ENCODE measurements at places on chromosomes 13 and 19.

DNA sequence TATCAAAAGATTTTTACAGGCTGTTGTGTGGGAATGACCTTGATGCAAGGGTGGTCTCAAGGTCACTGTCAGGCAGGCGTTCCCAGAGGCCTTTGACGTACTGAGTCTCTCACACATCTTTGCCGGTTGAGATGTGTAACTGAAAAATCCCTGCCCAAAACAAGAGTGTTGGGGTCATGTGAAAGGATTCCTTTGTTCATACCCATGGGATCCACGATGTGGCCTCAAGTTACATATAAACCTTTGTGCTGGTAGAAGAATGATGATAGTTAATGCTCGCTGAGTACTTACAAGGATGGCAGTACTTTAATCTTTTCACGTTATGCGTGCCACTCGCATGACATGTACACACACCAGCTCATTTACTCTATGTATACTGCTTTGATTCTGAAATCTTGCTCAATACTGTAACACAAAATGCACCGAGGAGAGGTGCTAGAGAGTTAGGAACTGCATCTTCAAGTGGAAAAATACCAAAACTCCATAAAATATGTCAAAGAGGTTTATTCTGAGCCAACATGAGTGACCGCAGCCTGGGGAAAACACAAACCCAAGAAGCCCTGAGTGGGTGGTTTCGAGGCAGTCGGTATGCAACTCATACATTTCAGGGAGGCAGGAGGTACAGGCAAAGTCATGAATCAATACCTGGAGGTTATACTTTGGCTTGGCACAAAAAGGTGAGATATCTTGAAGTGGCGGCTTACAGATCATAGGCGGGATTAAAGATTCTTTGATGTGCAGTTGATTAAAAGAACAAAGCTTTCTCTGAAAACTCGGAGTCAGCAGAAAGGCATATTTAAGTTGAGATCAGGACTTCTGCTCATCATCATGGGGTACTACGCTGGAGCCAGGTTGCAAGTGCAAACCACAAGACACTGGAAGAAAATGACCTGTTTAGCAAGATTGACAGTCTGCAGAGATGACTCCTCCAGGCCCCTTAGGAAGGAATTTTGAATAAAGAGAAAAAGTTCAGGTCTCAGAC, 87.4 kb upstream of the ARHGEF7 start:
- no peak for DNase-seq

- no peak for DNase-seq
Measured at GRCh38 chr13:29977476-29978120, 127.2 kb upstream of the UBL3 start.

GRCh38 chr13:103100830-103101229, 34.6 kb upstream of the SLC10A2 start:
- DNase-seq = no peak

- DNase-seq = no peak
Measured at GRCh38 chr13:94546061-94546839, 49.7 kb downstream of the TGDS start.

GRCh38 chr13:79226938-79227337, 179.1 kb downstream of the RBM26 start:
- DNase-seq = no peak

- DNase-seq = no peak
Measured at GRCh38 chr13:53254500-53254899, 225.9 kb downstream of the OLFM4 start.

- no peak for DNase-seq
Measured at GRCh38 chr13:42751693-42752092, 29.7 kb upstream of the FAM216B start.

DNA sequence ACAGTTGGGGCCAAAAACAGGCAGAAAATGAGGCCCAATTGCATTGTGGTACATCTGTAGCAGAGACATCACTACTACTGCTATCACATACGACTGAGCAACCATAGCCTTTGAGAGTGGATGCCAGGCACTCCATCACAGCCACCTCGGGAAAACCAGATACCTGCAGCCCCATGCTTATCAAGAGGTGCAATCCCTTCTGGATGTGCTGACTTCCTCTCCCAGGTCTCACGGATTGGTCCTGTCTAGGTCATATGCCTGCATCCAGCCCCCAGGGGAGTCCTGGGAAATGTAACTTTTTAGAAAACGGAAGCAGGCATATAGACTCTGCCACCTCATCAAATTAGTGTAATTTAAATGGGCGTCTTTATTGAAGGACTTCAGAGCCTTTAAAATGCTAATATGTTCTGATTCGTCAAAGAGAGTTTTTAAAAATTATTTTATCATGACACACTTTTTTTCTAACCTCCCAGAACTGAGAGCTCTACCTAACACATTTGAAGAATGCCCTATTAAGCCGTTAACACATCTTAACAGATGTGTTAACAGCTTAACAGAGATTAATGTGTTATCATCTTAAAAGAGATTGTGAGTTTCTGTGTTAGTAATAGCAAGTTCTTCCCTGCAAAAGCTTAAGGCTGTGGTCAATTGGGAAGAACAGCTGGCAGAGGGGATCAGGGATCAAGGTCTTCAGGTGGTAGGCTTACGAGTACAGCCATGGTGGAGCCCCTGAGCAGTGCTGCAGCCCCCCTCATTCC, 63.9 kb downstream of the DLEU7 start:
- no peak for DNase-seq

DNA sequence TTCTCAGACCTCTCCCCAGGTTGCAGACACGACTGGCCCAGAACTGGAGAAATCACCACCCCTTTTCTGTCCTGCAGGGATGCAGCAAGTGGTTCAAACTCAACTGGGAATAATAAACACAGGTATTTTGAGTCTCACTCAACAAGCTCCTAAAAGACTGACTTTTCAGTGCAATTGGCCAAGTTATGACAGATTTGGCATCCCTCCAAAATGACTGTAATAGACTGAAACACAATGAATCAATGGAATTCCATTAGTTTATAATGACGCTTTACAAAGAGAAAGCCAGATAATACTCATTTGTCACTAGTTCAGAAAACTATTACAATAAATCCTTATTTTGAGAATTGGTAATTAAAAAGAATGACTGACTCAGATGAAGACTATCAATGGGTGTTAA, 38.1 kb downstream of the MIPEP start:
- DNase-seq = no peak

DNA sequence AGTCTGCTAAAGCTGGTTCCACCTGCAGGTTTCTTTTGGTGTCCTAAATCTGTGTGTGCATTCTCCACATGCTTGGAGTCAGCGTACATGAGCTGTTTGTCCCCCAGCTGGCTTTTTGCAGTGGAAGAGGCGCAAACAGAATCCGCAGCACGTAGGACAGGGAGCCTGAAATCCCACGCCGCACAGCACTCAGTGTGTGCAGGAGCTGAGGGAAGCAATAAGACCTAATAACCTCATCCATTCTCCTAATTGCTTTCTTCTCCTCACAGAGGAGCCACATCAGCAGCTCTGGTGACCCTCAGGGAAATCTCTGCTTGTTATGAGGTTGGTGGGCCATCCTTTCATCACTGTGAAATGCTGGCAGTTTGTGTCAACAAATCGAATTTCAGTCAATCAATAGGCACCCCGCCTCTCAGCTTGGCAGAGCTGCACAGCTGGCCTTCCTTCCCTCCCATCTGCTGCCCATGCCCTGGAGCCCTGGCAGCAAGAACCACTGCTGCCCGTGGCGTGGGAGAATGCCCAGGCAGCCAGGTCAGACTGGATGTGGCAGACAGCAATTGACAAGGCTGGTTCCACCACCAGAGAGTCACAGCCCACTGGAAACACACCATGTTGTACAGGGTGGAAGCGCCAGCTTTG, 136.7 kb downstream of the ZDHHC20 start:
- DNase-seq = no peak

- no peak for DNase-seq
Measured at GRCh38 chr19:18435178-18435841, 2.6 kb downstream of the ISYNA1 start.

- no peak for DNase-seq
Measured at GRCh38 chr13:106867249-106867648, 299.3 kb upstream of the ARGLU1 start.

DNA sequence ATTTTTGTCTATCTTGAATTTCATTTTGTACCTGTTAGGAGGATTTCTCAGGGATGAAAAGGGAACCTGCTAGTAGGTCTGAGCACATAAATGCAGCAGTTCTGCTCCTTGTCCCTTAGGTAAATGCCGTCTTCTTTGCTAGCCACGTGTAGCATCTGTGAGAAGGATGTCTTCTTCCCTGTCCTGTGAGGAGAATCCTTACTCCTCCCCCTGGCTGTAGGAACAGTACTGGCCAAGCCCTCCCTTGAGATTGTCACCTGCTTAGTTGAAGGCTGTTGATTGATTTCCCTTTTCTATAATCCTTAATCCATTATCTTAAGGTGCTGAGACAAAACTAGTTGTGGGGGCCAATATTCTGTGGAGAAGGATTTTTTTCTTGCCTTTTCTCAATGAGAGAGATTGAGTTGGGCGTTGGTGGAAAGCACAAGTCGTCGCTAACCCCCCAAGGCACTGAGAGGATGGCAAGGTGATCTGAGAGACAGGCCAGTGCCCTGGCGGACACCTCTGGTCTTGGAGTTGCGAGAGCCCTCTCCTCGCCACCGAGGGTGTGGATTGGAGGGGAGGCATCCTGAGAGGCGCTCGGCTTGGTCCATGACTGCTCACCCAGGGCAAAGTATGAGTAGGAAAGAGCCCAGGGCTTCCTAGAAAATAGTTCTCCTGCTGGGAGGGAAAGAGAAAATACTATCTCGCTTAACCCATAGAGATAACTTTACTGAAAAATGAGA, 216.7 kb downstream of the ATP8A2 start:
- no peak for DNase-seq

DNA sequence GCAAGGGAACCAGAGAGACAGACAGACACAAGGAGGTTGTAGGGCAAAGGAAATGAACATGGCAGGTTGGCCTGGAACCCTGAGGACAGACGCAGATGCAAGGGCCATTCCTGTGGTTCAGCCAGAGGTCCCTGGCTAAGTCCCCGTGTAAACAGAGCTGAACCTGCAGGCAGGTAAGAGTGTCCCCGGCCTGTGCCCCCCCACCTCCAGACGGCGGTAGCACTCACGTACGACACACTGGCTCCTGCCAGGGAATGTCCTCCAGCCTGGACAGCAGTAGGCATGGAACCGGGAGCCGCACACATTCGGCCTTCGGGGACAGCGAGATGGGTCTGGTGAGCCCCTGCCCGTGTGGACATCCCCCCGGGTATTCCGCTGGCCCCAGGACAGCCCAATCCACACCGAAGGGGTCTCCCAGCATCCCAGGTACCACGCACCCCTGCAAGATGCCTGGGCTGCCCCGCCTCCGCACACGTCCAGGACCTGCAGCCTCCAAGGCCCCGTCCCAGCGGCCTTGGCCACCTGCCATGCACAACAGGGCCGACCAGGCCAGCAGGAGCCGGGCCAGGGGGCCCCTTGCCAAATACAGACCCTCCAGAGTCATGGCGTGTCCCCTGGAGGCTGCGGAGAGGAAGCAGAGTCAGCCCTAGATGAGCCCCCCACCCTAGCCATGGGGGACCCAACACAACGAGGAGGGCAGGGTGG, 2.4 kb downstream of the FBN3 start:
- DNase-seq = no peak

- no peak for DNase-seq
Measured at GRCh38 chr13:112894423-112894672, 74.7 kb upstream of the MCF2L start.

- no peak for DNase-seq
Measured at GRCh38 chr13:20192836-20193161, at the start of gene GJB2. GJB2 (minus strand) TSS chr13:20192938; CDS start chr13:20189581, 3,357 bp downstream.

- no peak for DNase-seq
Measured at GRCh38 chr13:51719394-51719793, 84.6 kb downstream of the DHRS12 start.

- DNase-seq = no peak
Measured at GRCh38 chr19:42024622-42025111, 30.6 kb upstream of the ATP1A3 start.

- no peak for DNase-seq
Measured at GRCh38 chr13:99307247-99307646, at the start of gene GPR183. GPR183 (minus strand) TSS chr13:99307399; CDS start chr13:99296145, 11,254 bp downstream.

- DNase-seq = peak; percentile 28
Measured at GRCh38 chr13:107650081-107650701, 565.1 kb downstream of the LIG4 start.

DNA sequence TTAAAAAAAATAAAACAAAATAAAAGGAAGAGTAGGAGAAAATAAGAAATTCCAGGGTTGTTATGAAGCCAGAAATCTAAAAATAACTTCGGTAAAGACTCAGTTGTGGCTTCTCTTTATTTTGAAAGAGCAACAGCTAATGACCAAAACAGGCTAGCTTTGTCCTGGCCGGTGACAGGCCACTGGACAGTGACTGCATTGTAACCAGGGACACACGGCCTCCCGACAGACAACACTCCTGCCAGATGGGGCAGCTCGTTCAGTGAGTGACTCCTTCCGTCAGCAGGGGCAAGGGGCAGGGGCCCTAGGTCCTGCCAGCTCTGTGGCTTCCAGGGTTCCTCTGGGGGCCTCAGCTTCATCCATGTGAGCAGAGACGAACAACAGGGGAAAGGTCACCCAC, 173.4 kb downstream of the KATNAL1 start:
- DNase-seq = no peak

GRCh38 chr13:45603338-45603737, 12.2 kb downstream of the ERICH6B start:
- no peak for DNase-seq

DNA sequence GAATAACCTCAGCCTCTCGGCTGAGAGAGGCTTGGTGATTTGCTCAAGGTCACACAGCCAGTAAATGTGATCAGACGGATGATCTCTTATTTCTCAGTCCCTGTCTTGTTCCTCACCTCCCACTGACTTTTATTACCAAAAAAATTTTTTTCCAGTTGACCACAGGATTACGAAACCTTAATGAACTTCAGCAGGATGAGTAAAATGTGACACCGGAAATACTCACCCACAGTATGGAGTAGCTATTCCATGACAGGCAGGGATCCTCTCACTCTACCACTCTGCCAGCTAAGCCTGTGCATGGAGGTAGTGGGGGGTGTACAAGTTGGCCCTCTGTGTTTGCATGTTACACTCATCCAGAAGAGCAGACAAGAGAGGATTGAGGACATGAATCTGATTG, 916.4 kb downstream of the UQCRFS1 start:
- DNase-seq = no peak

DNA sequence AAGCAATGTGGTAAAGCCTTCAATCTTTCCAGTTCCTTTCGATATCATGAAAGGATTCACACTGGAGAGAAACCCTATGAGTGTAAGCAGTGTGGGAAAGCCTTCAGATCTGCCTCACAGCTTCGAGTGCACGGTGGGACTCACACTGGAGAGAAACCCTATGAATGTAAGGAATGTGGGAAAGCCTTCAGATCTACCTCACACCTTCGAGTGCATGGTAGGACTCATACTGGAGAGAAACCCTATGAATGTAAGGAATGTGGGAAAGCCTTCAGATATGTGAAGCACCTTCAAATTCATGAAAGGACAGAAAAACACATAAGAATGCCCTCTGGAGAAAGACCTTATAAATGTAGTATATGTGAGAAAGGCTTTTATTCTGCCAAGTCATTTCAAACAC, 15.6 kb upstream of the ZNF763 start:
- DNase-seq = no peak

All from stimulated activated CD4-positive, alpha-beta T cell treated with anti-CD3 and anti-CD28 coated beads, Interleukin-1b, Interleukin-23, amount 100 ng/mL, for 48 hours (primary cell).